ENCODE measurements at places on chromosomes 1 and 21.

- no peak overlapping the region for H3K27ac ChIP-seq
- H3K36me3 ChIP-seq: no peaks in the 10 kb centered on the region
- no peak for DNase-seq
- H3K4me3 ChIP-seq: no peak overlapping the region
These were observed 23.5 kb downstream of the CXADR start for GRCh38 chr21:17536381-17536780.

DNA sequence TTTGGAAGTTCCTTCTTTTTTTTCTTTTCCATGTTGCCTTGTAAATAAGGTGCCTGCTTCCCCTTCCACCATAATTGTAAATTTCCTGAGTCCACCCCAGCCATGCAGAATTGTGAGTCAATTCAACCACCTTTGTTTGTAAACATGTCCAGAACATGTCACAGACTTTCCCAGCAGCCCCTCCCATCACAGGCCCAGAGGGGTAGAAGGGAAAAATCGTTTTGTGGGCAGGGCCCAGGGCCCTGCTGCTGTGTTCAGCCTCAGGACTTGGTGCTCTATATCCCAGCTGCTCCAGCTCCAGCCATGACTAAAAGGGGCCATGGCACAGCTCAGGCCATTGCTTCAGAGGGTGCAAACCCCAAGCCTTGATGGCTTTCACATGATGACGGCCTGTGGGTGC lies 384.6 kb upstream of the NCAM2 start:
- H3K4me1 ChIP-seq: no peaks in the 10 kb centered on the region
- H3K4me3 ChIP-seq: no peak overlapping the region
- H3K27me3 ChIP-seq: no peaks in the 10 kb centered on the region
- no peaks in the 10 kb centered on the region for H3K36me3 ChIP-seq
- no peak overlapping the region for H3K27ac ChIP-seq
- no peak for DNase-seq

GRCh38 chr1:217965156-217965786 lies 319.8 kb upstream of the RRP15 start:
- H3K27me3 ChIP-seq: no peaks in the 10 kb centered on the region
- H3K4me3 ChIP-seq: no peak overlapping the region
- H3K36me3 ChIP-seq: no peaks in the 10 kb centered on the region
- DNase-seq: no peak
- H3K4me1 ChIP-seq: no peaks in the 10 kb centered on the region

- peaks cover 42% of the 10 kb centered on the region for H3K4me1 ChIP-seq
- H3K27ac ChIP-seq: peak overlapping the region; percentile 99
- H3K36me3 ChIP-seq: peaks cover 19% of the 10 kb centered on the region
- no peaks in the 10 kb centered on the region for H3K27me3 ChIP-seq
These were observed 1.4 kb upstream of the TNFRSF14 start for GRCh38 chr1:2554621-2555387.

DNA sequence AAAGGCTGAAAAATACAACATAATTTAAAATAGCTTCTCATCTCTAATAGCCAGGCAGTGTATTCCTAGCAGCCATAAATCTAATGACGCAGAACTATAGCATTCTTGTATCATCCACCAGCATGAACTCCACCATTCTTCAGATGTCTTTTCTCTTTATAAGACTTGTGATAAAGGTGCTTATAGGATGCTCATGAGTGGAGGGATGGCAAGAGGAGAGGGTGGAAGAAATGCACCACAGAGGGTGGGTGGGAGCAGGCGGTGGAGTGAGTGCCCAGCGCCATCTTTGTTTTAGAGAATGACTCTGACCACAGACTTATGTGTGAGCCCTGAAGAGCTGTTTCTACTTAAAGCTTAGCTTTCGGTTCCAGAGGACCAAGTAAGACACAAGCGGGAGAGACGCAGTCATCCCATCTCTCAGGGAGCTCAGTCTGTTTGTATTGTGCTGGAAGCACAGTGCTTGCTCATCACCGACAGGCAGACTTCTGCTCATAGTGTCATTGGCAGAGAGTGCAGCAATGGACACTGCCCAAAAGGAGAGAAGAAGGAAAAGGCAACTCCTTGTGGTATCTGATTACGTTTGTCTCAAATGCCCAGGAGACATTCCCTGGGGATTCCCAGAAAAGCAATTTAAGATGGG lies 65.6 kb downstream of the KCNJ15 start:
- H3K4me3 ChIP-seq: no peak overlapping the region
- H3K27ac ChIP-seq: no peak overlapping the region
- no peaks in the 10 kb centered on the region for H3K4me1 ChIP-seq
- H3K27me3 ChIP-seq: no peaks in the 10 kb centered on the region

GRCh38 chr1:8443558-8444194 lies 125.8 kb downstream of the SLC45A1 start:
- H3K27ac ChIP-seq: no peak overlapping the region
- no peaks in the 10 kb centered on the region for H3K36me3 ChIP-seq
- H3K4me3 ChIP-seq: no peak overlapping the region
- no peaks in the 10 kb centered on the region for H3K27me3 ChIP-seq
- H3K4me1 ChIP-seq: peaks cover 35% of the 10 kb centered on the region
- no peak for DNase-seq

All from spleen (tissue), 13 donors.